ENCODE measurements at places on chromosomes 2 and 18. TPM values are rescaled to one million over a fixed set of nuclear protein-coding genes. Genes with fewer than 3 reads are reported as not detected.
A peak's percentile ranks its signal among the peaks of the same experiment; 100 is the strongest.

DNA sequence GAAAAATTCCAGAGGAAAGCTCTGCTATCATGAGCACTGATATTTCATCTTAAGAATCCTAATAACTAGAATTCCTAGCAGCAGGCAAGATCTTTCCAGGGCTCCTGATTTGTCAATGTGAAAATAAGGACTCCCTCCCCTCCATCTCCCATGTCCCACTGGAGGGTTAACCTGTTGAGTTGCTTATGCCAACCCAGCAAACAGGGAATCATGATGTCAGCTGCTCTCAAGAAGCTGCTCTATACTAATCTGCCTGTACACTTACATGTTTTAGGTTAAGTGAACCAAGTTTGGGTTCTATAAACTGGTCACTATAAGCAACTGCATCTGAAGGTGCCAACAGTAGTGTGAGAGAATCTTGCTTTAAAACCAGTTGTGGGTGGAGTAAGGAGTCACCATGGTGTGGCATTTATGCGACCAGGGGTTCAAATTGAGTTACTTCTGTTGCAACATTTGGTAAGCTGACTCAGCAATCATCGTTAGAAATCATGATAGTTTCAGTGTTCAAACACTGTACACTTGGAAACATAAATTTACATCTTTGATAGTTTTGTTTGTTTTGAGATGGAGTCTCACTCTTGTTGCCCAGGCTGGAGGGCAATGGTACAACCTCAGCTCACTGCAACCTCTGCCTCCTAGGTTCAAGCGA, 53.4 kb downstream of the STK25 start:
- H3K4me1 ChIP-seq: no peaks in the 10 kb centered on the region
- no peaks in the 10 kb centered on the region for H3K36me3 ChIP-seq
- DNase-seq: no peak
- no peaks in the 10 kb centered on the region for H3K27me3 ChIP-seq

GRCh38 chr18:57587098-57587661, 678 bp upstream of the FECH start:
- DNase-seq: no peak
- H3K27me3 ChIP-seq: no peaks in the 10 kb centered on the region
- peak overlapping the region; percentile 83 for H3K27ac ChIP-seq
- H3K4me3 ChIP-seq: peak overlapping the region; percentile 73
- H3K4me1 ChIP-seq: peaks cover 21% of the 10 kb centered on the region

Gene ABHD1
- total RNA-seq: not detected

GRCh38 chr2:59900728-59901452, 652.6 kb downstream of the BCL11A start:
- no peak overlapping the region for H3K27ac ChIP-seq
- no peak overlapping the region for H3K4me3 ChIP-seq
- DNase-seq: no peak
- H3K36me3 ChIP-seq: no peaks in the 10 kb centered on the region
- no peaks in the 10 kb centered on the region for H3K4me1 ChIP-seq
- H3K27me3 ChIP-seq: no peaks in the 10 kb centered on the region

Gene DES
- 32.0 TPM for total RNA-seq

Gene MEP1B
- total RNA-seq: not detected

Measured in left lung (tissue), 14 donors.